ENCODE measurements at places on chromosomes 12 and 14.

DNA sequence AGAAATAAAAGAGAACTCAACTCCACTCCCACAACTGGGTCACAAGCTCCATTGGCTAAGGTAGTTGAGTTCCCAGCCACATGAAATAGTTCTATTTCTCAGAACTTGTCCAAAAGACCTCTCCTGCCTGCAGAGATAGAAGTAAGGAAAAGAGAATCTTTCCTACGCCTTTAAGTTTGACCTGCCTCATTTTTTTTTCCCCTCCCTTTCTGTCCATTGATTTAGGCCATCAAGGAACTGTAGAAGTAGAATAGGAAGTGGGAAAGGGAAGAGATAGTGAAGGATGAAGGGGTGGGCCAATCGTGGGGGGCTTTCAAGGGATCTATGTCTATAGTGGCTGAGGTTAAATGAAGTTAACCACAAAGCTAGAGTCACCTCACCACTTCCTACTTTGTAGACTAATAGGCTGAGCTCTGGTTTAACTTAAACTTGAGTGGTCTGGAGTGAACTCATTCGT is 13.9 kb upstream of the NUDT4 start:
- DNase-seq = no peak

GRCh38 chr14:68736471-68736871 is 56.4 kb downstream of the ZFP36L1 start:
- peak; percentile 54 for DNase-seq

GRCh38 chr12:40999210-40999609 is 188.9 kb upstream of the PDZRN4 start:
- no peak for DNase-seq

GRCh38 chr12:122062832-122063693 is 15.5 kb upstream of the MLXIP start:
- peak; percentile 87 for DNase-seq

- DNase-seq = no peak
Observed at GRCh38 chr12:115755061-115755724, 522.3 kb downstream of the MED13L start.

GRCh38 chr12:131249246-131250027 is 295.7 kb downstream of the ADGRD1 start:
- no peak for DNase-seq

- no peak for DNase-seq
Observed at GRCh38 chr14:73729556-73730265, 15.5 kb upstream of the PNMA1 start.

DNA sequence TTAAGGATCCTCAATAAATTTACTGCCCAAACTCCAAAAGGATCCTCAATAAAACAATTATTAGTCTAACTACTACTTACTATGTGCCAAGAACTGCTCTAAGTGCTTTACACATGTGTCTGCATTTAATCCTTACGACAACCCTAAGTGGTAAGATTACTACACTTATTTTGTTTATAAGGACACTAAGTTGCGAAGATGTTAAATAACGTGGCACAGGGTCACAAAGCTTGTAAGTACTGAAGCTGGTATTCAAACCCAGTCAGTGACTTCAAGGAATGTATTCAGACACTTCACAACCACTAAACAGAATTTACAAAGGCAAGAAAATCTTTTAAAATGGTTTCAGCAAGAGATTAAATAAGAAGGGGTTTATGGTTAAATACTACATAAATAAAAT is 13.0 kb downstream of the FERMT2 start:
- DNase-seq = no peak

- DNase-seq = no peak
Observed at GRCh38 chr12:94228488-94228907, 80.1 kb downstream of the PLXNC1 start.

DNA sequence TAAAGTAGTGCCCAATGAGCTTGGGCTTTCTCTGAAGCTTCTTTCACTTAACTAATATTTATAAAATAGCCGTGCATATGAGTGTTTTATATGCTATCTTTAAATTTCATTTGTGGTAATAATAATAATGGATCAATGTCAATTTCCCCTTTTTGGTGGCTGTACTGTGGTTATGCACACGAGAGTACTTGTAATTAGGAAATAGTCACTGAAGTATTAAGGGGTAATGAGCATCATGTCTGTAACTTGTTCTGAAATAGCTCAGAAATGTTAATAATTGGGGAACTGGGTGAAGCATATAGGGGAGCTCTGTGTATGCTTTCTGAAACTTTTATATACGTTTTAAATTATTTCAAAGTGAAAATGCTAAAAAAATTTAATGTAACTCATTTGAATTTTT is 7.0 kb upstream of the RNASE8 start:
- no peak for DNase-seq

DNA sequence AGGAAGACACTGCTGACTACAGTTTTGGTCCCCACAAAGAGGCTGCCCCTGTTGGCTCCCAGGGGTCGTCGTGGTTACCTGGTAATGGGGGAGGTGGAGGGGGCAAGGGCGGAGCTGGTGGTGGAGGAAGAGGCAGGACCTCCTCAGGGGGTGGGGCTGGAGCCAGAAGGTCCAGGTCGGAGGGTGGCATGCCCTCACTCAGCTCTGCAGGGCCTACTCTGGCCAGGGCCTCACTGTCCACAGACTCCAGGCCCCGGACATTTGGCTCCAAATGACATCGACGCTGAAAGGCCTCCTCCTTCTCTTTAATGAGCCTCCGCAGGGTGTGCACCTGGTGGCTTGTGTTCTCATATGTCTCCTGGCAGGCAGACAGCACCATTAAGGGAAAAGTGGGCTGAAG is 28.5 kb downstream of the PRPF40B start:
- no peak for DNase-seq

DNA sequence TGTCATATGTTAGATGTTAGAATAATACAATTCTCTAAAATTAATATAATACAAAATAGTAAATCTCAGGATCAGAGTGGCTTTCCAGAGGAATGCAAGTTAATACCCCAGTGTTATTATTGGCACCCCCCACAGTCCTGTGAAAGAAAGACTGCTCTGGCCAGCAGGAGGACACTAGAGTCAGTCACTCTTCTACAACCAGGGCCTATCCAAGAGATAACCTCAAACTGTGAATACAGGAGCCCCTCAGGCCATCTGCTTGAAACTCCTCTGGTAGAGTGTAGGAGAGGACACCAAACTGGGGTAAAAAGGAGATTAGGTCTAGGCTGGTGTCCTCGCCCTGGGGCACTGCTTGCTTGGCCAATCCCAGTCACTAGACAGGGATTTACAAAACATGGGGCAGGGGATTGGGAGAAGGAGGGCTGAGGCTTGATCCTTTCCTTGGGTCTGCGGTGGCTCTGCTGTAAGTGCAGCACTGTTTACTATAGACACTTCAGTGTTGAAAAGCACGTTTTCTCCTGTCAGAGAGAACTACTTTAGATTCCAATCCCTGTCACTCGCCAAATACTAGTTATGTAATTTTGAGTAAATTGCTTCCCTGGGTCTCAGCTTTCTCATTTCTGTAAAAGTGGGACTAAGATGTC is 44.5 kb upstream of the PTPRR start:
- DNase-seq = no peak

- peak; percentile 66 for DNase-seq
Observed at GRCh38 chr12:122048151-122048550, 26.5 kb downstream of the BCL7A start.

GRCh38 chr12:16581416-16581815 is 24.5 kb downstream of the LMO3 start:
- DNase-seq = no peak

DNA sequence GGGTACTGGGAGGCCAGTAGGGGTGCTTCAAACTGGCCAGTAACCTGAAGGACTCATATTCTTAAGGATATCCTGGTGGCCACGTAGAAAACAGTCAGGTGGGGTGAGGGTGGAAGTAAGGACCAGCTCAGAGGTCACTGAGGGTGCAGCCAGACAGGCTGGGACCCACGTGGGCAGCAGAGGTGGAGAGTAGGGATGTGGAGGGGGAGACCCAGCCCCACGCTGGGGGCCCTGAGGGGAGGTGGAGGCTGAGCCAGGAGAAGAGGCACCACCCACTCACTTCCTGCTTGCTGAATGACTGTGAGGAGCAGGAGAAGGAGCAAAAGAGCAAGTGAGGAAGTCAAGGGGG is 12.6 kb upstream of the SERPINA3 start:
- DNase-seq = peak; percentile 27

DNA sequence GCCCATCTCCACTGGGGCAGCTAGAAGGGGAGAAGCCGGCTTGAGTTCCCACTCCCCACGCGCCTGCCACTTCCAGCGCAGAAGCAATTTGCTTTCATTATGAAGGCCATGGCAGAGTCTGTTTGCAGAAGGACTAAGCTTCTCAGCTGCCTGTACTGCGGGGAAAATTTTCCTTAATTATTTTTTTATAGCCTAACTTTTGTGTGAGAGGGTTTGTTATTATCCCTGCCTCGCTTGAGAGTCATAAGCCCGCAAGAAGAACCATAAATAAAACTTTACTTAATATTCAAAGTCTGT is 56.0 kb upstream of the DLK1 start:
- DNase-seq = no peak

DNA sequence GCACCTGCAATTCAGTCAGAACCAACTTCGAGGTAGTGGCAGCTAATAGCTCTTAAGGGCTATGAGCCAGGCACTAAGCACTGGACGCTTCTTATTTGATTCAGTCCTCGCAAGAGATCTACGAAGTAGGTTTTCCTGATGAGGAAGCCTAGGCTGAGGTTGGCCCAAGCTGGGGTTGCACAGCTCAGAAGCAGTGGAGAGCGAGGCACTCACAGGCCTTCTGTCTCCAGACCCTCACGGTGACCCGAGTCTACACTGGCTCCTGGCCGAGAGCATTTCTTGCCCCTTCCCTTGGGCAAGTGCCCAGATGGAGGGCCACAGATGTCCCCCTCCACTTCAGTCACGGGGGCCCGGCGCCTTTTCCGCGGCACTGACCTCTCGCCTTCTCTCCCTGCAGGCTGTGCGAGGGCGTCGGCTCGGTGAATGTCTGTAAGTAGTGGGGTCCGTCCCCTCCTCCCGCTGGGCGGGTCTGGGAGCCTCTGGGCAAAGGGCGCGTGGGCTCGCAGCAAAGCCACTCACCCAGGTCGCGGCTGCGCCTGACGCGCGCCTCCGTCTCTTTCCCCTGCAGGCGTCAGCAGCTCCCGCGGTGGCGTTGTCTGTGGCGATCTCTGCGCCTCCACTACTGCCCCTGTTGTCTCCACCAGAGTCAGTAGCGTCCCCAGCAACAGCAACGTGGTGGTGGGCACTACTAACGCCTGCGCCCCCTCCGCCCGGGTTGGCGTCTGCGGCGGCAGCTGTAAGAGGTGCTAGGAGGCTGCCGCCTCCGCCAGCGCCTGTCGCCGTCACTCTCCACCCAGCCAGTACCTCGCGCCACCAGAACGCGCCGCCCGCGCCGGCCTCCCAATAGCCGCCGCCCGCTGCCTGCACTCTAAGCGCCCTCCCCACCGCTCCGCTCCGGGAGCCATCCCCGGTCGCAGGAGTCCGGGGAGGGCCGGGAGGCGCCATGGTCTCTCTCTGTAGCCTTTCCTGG is 13.1 kb downstream of the KRT83 start:
- peak; percentile 82 for DNase-seq

- DNase-seq = peak; percentile 58
Observed at GRCh38 chr12:132506328-132507160, 16.6 kb downstream of the FBRSL1 start.

GRCh38 chr12:25883026-25883916 is 75.2 kb upstream of the RASSF8 start:
- DNase-seq = no peak

DNA sequence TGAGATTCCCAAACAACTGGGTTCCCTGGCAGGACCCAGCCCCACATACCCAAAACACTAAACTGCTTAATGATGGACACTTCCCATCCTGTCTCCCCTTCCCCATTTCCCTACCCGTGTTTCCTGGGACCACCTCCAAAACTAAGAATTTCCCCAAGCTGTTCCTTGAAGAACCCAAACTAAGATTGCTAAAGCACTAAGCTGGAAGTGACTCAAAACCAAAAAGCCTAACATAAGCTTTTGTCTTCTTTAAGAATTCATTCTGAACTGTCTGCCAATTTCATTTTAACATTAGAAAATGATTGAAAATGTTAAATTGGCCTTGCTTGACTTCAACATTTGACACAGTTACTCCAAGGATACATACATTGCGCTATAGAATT is 29.5 kb upstream of the STAB2 start:
- DNase-seq = no peak

DNA sequence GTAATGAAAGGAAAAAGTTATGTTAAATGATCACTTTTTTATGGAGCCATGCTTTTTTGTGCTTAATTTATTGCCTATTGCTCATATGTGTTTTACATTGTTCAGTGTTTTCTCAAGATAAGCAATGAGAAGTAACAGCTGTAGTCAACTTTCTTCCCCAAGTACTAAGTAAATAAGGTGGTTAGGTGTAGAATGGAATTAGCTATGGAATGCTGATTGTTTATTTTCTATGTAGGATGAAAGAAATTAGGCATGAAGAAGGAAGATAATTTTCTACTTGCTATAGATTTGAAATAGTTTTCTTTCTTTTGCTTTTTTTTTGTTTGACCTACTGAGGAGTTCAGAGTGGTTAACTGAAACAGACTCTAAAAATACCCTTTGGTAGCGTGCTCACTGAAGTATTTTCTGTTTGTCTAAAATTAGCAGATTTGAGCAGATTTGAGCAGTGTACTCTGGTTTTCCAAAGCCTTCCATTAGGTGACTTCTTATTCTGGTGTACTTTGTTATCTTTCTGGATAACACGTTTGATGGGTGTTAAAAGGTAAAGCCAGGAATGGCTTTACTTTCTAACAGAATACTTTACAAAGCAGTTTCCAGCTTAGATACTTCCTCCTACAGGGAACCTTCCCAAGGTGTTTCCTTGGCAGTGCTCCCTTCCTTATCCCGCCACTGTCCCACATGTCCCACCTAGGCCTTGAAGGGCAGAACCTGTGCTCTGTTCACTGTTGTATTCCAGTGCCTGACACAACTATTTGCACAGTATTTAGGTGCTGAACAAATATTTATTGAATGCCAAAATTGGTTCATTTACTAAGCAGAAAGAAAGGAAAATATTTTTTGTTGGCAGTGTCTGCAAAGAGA is 56.0 kb downstream of the RASSF3 start:
- DNase-seq = peak; percentile 36

DNA sequence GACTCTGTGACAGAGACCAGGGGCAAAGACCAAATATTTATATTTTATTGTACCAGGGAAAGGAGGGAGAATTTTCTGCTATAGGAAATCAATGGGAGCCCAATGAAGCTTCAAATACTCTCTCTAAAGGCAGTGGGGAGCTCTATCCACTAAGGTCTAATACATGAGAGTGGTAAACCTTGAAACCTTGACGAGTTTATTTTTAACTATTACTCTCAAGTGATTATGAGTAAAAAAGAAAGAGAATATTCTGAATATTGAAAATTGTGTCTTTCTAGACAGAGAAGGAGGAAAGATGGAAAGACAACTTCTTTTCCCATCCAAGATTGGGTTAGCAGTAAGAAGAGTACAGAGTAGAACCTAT is 1722.1 kb upstream of the SEL1L start:
- no peak for DNase-seq

- DNase-seq = no peak
Observed at GRCh38 chr12:132946246-132946820, 9.8 kb downstream of the ZNF605 start.

DNA sequence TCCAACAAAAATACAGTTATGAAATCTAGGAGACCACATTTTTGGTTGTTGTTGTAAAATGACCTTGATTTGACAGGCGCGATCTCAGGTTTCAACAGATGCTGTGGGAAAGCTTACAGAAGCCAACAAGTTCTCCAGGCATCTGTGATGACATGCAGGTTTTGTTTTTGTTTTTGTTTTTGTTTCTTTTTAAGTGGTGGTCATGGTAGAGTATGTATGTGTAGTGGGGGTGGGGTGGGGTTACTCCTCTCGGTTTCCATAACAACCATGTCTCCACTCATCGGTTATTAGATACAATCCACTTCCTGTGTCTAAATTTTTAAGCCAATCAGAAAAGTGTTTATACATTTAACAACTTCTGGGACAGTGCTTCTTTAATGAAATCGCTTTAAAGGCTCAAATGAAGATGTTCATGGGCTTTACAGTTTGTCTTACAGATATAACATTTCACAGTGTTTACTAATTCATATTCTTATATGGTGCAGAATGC is 199.9 kb upstream of the FOXN3 start:
- DNase-seq = peak; percentile 49
